ENCODE measurements at places on chromosomes 4 and X.

- DNase-seq = no peak
Measured at GRCh38 chr4:145860897-145861296, 77.7 kb downstream of the ZNF827 start.

GRCh38 chrX:140389331-140389730 lies 115.5 kb downstream of the SOX3 start:
- DNase-seq = no peak

DNA sequence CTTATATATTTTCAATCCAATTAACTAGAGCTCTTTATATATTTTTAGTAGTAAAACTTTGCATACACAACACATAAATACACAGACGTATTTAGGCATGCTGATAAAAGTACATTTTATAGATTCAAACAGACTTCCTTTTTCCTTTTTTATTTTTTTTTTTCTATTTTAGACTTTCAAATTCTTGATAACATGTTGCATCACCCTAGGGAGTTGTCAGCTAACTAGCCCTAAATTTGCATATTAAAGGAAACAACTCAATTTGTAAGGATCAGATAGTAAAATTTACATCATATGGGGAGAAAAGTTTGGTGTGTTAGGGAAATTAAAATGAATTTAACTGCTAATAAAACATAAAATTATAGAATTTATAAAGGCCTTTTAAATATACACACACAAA lies 47.4 kb upstream of the APOOL start:
- DNase-seq = no peak

- no peak for DNase-seq
Measured at GRCh38 chrX:11401966-11402365, 108.8 kb downstream of the AMELX start.

DNA sequence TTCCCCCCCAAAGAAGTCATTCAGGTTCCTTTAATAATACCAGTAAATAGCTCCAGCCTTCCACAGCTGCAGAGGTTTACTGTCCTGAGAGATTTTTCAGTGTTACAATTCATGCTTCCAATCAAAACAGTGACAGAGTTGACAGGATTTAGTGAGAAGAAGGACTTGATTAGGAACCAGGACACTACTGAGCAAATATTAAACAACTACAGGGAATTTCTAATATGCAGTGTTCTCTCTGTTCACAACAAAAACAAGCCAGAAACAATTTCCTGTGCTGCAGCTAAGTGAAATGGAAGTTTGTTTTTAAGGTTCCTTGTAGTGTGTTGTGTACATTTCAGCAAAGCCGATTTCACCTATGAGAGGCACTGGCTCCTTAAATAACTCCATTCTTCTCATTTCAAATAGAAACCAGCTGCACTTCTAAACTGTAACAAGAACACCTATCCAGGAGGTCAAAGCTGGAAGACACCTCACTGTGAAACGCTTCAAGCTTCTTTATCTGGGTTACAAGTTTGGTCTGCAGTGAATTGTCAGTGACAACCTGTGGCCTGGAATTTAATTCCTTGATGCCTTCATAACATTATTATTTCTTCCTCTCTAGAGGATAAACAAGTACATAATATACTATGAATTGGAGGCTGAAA lies 149.3 kb downstream of the RASL11B start:
- DNase-seq = no peak

GRCh38 chr4:115334736-115335411 lies 221.5 kb upstream of the NDST4 start:
- no peak for DNase-seq

DNA sequence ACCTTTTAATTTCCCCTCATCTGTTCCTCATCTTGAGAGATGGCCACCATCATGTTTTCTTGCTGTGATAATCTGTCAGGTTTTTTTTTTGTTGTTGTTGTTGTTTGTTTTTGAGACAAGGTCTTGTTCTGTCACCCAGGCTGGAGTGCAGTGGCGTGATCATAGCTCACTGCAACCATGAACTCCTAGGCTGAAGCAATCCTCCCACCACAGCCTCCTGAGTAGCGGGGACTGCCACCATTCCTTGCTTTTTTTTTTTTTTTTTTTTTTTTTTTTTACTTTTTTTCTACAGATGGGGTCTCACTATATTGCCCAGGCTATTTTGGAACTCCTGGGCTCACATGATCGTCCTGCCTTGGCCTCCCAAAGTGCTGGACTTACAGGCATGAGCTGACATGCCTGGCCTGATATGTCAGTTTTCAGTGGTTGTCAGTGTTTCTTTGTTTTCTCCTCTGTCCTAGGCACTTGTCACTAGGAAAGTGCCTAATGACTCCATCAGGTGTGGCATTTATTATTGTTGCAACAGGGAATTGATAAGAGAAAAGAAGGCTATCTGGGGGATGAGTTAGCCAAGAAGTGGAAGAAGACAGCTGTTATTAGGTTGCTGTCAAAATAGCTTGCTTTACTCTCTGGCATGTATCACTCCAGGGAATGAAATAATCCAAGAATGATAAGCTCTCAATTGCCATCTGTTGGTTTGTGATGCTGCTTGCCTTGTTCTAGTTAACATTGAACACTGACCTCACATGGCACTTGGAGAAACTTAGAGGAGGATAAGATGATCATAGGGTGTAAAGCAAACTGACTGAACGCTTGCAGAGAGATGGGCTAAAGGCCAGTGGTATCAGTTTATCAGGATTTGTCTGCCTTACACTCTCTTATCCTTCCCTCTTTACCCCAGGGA lies 41.7 kb downstream of the TMEM164 start:
- peak; percentile 27 for DNase-seq

DNA sequence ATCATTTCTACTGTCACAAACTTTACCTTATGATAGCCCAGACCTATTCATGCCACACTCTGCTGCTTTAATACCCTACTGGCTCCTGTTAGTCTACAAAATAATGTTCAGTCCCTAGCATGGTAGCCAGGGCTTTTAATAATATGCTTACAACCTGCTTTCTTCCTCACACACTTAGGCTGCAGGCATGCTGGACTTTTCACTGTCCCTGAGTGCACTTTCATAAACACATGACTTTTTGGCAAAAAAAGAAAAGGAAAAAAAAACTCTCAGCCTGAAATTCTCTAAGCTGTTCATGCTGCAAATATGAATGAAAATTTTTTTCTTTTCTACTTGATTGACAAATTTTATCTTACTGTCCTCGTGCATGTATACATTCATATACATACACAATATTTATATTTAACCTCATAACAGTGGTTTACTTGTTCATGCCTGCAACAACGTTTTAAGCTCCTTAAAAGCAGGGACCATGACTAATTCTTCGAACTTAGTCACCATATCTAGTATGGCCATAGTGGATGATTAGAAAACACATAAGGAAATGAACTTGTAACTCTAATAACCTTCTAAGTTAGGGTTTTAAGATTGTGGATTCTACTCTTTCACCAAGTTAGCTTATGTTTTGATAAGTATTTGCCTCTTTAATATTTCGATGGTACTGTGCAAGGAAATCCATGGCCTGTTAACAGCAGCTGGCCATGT lies 229.5 kb downstream of the SPCS3 start:
- DNase-seq = no peak

- no peak for DNase-seq
Measured at GRCh38 chr4:80259817-80260216, 6.6 kb upstream of the FGF5 start.

GRCh38 chr4:184280591-184281071 lies 63.0 kb upstream of the ENPP6 start:
- no peak for DNase-seq

DNA sequence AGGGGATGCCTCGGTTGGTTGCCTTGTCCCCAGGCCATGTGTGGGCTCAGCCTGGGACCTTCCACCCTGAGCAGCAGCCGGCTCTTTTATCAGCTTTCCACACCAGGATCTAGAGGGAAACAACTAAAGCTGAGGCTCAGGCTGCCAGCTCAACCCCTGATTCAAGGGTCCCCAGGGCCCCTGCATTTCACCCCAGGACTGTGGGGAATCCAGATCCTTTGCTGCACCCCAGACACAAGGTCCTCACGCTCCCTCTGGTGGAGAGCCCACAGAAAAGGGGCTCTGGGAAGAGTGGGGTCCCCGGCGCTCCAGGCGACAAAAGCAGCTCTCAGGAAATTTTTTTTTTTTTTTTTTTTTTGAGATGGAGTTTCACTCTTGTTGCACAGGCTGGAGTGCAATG lies 64.3 kb downstream of the ZFYVE28 start:
- peak; percentile 7 for DNase-seq

Data from eye (tissue), 1 donor.